ENCODE measurements at places on chromosomes 7 and 10.
A peak's percentile ranks its signal among the peaks of the same experiment; 100 is the strongest.

- no peak for DNase-seq
- no peaks in the 10 kb centered on the region for H3K27me3 ChIP-seq
- H3K4me3 ChIP-seq = no peak overlapping the region
- no peaks in the 10 kb centered on the region for H3K36me3 ChIP-seq
- no peak overlapping the region for H3K27ac ChIP-seq
Observed at GRCh38 chr10:58023341-58024073, 244.2 kb downstream of the IPMK start.

DNA sequence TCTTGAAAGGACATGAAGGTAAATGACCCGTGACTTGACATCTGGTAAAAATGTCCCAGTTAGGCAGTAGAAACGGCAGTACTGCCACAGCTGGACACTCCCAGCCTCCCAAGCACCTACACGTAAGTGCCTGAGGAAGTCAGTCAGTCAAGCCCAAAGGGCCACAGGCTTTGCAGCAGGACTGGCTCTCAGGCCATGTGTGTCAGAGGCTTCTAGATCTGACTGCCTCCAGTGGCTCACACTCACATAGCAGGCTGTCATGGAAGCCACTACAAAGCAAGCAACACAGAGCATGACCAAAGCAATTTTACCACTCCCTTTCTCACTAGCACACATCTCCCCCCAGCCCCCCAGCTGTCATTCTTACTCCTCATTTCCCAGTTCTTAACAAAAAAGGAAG lies 17.8 kb upstream of the CCNJ start:
- DNase-seq = no peak
- H3K36me3 ChIP-seq = no peaks in the 10 kb centered on the region
- H3K27ac ChIP-seq = no peak overlapping the region
- no peak overlapping the region for H3K4me3 ChIP-seq
- no peaks in the 10 kb centered on the region for H3K4me1 ChIP-seq

- H3K4me1 ChIP-seq = peaks cover 90% of the 10 kb centered on the region
- H3K27me3 ChIP-seq = no peaks in the 10 kb centered on the region
- peaks cover 40% of the 10 kb centered on the region for H3K36me3 ChIP-seq
- peak overlapping the region; percentile 95 for H3K27ac ChIP-seq
Observed at GRCh38 chr7:36686499-36686898, 37.8 kb downstream of the AOAH start.

GRCh38 chr7:47416492-47417480 lies 165.1 kb downstream of the TNS3 start:
- no peak overlapping the region for H3K27ac ChIP-seq
- no peaks in the 10 kb centered on the region for H3K27me3 ChIP-seq
- H3K36me3 ChIP-seq = no peaks in the 10 kb centered on the region
- H3K4me3 ChIP-seq = no peak overlapping the region
- DNase-seq = no peak

- H3K36me3 ChIP-seq = no peaks in the 10 kb centered on the region
- no peak for DNase-seq
- H3K4me1 ChIP-seq = no peaks in the 10 kb centered on the region
- H3K4me3 ChIP-seq = no peak overlapping the region
- no peak overlapping the region for H3K27ac ChIP-seq
- H3K27me3 ChIP-seq = no peaks in the 10 kb centered on the region
Observed at GRCh38 chr7:140005754-140006503, 56.8 kb downstream of the PARP12 start.

- H3K4me1 ChIP-seq = peaks cover 4% of the 10 kb centered on the region
- no peak overlapping the region for H3K27ac ChIP-seq
- H3K36me3 ChIP-seq = no peaks in the 10 kb centered on the region
Observed at GRCh38 chr10:92278996-92279696, 11.7 kb downstream of the CPEB3 start.

DNA sequence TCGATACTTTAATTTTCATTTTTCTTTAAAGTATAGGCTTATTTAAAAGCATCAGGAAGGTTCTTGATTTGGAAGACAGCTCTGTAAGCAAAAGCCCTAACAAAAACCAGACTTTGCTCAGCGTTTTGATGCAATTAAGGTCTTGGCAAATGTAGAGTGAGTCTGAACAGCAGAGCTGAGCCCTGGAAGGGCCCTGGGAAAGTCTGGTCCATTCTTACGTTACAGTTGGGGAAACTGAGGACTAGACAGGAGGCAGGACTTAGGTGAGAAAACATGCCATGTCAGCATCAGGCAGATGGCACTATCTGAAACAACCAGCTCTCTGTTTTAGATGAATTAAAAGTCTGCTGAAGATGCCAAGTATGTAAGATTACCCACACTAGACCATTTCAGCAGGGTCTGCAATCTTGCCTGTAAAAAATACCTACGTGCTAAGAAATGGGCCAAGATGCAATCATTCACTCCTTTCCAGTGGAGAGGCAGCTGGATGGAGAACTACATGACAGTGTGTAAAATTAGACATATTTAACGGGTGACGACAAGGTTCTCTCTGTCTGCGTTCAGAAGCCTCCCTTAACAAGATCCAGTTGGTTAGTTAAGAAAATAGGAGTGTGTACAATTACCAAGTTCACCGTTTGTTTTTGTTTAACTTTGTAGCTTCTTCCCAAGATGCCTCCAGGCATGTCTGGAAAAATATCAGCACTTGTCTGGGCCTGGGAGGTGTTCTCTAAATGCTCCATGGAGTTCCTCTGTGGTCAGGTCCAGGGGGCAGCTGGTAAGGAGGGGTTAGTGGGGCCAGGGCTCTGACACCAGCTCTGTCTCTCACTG lies 502.3 kb upstream of the ZMIZ1 start:
- H3K27me3 ChIP-seq = peaks cover 4% of the 10 kb centered on the region
- H3K4me1 ChIP-seq = no peaks in the 10 kb centered on the region
- no peak overlapping the region for H3K4me3 ChIP-seq
- DNase-seq = no peak
- no peaks in the 10 kb centered on the region for H3K36me3 ChIP-seq

- H3K27me3 ChIP-seq = peaks cover 30% of the 10 kb centered on the region
- no peak overlapping the region for H3K27ac ChIP-seq
- no peaks in the 10 kb centered on the region for H3K4me1 ChIP-seq
- H3K4me3 ChIP-seq = no peak overlapping the region
- DNase-seq = no peak
Observed at GRCh38 chr10:114703377-114704107, 45.5 kb upstream of the ABLIM1 start.

- peak within 1 kb of the TSS; percentile 91 for H3K4me3 ChIP-seq
- peaks cover 14% of the 10 kb centered on the region for H3K27me3 ChIP-seq
- H3K27ac ChIP-seq = peak within 1 kb of the TSS; percentile 93
- H3K36me3 ChIP-seq = peaks cover 38% of the 10 kb centered on the region
Observed at GRCh38 chr10:3067118-3067858, at the start of gene PFKP. Gene PFKP, plus strand, starts transcription at chr10:3067548. Its CDS starts 48 bp downstream, at chr10:3067596.
